Activated B cell treated with CpG ODN at 0.5 μM for 24 hours (primary cell): ENCODE measurements at places on chromosomes 1 and 21.

- no peak for DNase-seq
These were observed 1.1 kb downstream of the MRPS6 start for GRCh38 chr21:34074283-34075090.

GRCh38 chr1:117089996-117090395 lies 29.9 kb downstream of the TTF2 start:
- no peak for DNase-seq

DNA sequence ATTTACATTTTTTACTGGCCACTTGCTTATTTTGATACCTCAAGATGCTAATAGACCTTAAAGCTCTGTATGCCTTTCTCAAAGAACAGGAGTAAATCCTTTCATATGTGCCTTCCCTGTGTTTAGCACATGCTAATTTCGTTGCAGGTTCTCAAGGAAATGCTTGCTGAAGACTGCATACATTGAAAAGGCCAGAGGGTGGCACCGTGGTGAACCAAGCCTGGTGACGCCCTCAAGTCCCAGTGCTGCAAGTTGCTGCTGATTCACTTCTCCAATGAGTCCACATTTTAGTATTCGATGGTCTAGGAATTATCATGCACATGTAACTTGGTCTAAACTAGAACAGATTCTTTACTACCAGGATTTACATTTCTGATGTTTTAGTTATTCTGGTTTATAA lies 94.1 kb downstream of the CLDN17 start:
- no peak for DNase-seq

DNA sequence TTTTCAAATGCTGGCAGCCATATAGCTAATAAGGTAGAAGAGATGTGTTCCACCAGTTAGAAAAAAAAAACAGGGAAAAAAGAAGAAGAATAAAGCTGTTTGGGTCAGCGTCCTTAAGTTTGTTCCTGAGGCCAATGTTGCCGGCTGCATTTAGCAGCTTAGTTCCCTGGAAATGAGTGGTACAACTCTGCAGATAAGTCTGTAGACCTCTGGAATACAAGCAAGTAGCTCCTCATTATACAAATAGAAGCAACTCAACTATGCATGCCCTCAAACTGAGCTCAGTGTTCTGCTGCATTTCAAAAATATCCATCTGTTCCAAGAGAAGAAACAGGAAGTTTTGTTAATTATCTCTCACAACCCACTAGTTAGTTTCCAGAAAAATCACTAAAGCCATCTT lies 181.2 kb upstream of the PKN2 start:
- no peak for DNase-seq

GRCh38 chr1:114235281-114235680 lies 81.6 kb upstream of the SYT6 start:
- DNase-seq, result no peak

GRCh38 chr1:55443175-55443915 lies 228.2 kb upstream of the USP24 start:
- DNase-seq, result no peak

DNA sequence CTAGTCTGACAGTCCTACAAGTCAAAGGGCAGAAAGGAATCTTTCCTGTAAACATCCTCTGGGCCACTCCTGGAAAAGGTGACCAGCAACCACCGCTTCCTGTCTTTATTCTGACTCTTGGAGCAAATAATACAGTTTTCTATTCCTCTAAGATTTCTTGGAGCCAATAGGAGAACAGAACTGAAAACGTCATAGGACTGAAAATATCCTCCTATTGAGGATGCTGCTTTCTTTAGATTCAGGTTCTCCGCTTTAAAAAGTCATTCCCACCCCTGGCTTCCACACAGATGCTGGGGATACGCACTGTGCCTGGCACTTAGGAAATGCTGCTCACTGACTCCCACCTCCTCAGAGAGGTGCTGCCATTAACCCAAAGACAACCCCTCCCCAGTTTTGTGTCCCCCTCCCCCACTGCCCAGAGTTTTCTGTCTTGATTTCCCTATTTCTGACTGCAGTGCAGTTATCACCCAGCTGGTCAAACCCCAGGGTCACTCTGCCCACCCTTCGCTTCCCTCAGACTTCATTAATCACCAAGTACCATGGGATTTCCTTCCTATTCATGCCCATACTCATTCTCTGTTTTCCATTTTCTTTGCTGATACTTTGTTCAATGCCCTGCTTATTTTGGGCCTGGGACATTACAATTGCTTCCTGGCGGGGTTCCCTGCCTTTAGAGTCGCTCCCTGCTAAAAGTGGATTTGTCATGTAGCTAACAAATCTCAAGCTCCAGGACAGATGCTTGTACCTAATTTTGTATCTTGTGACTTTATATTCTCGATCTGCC lies 82.1 kb upstream of the ARHGAP29 start:
- no peak for DNase-seq

GRCh38 chr1:153612755-153613331 lies at the start of gene S100A16:
TSS of gene S100A16 (minus strand) at chr1:153613137. CDS start at chr1:153608151, 4,986 bp downstream.
- no peak for DNase-seq

DNA sequence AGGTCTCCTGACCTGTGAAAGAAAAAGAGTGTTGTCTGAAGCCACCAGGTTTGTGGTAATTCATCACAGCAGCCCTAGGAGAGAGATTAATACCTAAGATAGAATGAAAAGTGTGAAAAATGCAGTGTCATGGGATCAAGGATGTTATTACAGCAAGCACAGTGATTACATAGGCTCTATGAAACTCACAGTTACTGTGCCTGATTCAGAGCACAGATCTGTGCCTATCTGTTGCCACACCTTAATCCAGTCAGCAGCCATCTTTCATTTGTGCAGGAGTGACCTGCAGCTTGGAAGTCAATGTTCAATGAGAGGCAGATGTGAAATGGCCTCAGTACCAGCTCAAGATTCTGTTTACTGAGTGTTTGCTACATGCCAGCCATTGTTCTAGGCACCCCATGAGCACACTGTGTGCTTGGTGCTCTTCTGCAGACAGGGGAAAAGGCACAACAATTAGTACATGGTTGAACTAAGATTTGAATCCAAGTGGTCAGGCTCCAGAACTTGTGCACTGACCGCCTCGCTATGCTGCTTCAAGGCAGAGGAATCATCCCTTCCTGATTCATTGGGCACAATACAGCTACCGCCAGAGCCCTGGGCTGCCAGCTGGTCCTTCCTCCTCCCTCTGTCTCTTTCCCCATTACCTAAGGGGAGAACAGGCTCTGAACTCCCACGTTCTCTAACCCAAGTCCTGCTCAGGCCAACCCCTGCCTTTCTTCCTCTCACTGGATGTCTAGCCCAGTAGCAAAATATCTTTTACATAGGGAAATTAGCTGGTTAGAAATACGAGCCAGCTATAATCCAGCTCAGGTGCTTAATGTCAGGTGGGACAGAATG lies 56.3 kb upstream of the NEK2 start:
- DNase-seq, result no peak

- no peak for DNase-seq
These were observed 75.8 kb downstream of the CTH start for GRCh38 chr1:70486676-70487458.

DNA sequence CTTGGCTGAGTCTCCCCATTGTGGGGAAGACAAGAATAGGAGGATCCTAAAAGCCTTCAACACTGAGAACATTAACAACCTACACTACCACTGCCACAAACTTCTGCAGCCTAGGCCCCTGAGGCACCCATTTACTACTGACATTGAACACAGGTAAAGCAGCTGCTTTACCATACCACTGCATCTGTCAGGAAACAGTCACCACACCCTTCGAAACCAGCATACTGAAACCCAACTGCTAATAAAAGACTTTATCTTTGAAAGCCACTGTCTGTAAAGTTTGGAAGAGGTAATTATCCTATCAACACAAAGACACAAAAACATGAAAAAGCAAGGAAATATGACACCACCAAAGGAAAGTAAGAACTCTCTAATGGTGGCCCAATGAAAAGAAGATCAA lies 7.4 kb downstream of the IFNAR1 start:
- no peak for DNase-seq
